ENCODE measurements at places on chromosomes 7 and 10.

GRCh38 chr7:22542669-22543068, 42.7 kb upstream of the STEAP1B start:
- no peak for DNase-seq

GRCh38 chr10:100154666-100155065, 31.2 kb downstream of the ERLIN1 start:
- no peak for DNase-seq

DNA sequence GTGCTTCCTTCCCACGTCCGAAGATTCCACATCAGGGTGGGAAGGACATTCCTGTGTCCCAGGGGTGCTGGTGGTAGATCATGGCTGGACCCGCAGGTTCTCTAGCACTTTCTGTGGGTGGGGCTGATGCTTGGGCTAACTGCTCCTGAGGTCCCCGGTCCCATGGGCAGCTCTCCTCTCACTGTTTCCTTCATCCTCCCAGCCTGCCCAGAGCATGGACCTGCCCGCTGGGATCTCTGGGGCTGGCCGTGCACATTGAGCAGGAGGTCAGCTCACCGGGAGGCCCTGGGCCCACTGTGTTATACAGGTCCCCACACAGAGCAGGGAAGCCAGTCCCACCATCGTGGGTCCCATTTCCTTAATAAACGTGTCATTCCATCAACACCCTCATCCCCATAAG, 502.3 kb downstream of the TCERG1L start:
- no peak for DNase-seq

GRCh38 chr10:8998751-8999150, 944.3 kb downstream of the GATA3 start:
- no peak for DNase-seq

DNA sequence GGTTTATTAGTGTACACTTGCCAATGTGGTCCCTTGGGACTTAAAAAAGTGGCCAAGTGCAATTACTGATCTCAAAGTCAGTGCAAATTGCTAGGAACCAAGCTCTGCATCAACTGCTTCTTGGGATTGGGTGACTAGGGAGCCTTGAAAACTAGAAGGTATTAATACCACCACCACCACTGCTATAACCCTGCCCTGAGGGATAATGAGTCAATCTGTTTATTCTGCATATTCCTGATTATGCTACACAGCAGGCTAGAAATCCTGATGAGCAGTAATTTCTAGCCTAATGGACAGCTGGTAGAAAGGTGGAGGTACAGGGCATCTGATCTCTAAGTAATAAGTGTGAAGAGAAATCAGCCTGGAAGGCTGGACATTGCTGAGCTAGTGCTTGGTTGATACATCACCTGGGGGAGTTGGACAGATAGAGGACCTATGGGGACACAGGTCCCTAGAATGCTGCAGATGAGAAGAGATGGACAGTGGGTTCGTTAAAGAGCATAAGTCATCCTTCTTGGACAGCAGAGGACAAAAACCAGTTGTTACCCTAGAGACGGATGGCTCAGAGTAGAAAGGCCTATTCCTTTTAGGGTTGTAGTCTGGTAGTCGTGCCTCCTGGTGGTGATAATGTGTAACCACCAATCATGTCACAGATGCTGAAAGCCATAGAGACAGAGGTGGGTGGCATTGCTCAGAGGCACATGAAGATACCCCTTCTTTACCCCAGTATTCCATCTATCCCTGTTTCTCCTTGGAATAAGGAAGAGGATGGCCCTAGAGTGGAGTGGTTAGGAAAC, 554.8 kb downstream of the SORCS1 start:
- DNase-seq, result no peak

- no peak for DNase-seq
Measured at GRCh38 chr10:88019753-88020152, 156.3 kb downstream of the PTEN start.

GRCh38 chr10:126198681-126199080, 189.6 kb downstream of the ADAM12 start:
- DNase-seq, result no peak

DNA sequence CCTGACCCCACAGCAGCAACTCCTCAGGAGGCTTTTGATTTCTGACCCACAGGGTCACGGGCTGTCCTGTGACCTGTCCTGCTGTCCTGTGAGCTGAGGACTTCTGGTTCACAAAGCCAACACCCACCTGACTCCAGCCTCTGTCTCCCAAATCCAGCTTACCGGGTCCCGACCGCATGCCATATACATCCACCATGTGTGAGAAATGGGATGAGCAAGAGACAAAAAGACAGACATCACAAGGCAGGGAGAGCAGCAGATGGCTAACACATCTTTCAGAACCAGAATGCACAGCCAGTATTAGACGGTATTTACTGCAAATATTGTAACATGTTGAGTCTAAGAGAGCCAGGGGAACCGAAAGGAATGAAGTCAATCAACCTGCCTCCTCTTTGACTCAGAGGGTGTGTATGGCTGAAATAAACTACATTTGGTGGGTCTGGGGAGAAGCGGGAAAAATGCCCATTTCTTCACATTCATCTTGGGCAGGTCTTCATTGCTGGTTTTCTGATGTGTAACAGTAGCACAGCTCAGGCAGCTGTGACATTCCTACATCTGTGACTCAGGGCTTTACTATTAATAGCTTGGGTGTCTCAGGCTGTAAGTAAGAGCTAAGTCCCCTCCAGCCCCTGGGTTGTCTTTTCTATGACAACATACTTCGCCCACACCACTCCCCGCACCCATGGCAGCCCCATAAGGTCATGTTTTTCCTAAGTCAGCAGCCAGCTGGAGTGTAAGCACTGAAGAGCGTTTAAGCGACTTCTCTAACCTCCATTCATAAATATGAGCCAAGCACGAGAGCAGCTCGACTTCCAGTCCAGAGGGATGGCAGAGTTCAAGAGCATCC, 25.0 kb downstream of the ABLIM1 start:
- DNase-seq, result no peak

GRCh38 chr10:12006671-12007070, 35.9 kb downstream of the UPF2 start:
- DNase-seq, result no peak

DNA sequence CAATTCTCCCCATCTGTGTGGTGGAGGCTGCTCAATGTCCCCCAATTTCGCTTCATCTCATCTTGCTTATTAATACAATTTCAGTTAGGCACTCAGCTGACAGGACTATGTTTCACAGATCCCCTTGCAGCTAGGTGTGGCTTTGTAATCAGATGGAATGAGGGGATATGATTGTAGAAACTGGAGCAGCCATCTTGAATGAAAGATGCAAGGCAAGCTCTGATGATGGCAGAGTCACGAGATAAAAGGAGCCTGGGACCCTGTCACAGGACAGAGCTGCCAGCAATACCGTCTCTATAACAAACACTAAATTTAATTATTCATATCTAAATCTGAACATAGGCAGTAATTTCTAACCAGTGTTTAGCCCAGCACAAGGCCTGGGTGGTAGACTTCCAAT, 991 bp upstream of the DLD start:
- DNase-seq, result no peak

DNA sequence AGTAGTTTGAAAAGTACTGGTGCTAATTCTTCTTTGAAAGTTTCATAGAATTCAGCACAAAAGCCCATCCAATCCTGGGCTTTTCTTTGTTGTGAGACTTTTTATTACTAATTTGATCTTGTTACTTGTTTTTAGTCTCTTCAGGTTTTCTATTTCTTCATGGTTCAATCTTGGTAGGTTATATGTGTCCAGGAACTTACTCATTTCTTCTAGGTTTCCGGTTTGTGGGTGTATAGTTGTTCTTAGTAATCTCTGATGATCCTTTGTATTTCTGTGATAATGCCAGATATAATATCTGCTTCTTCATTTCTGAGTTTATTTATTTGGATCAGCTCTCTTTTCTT, 147.5 kb downstream of the RTKN2 start:
- DNase-seq, result no peak

DNA sequence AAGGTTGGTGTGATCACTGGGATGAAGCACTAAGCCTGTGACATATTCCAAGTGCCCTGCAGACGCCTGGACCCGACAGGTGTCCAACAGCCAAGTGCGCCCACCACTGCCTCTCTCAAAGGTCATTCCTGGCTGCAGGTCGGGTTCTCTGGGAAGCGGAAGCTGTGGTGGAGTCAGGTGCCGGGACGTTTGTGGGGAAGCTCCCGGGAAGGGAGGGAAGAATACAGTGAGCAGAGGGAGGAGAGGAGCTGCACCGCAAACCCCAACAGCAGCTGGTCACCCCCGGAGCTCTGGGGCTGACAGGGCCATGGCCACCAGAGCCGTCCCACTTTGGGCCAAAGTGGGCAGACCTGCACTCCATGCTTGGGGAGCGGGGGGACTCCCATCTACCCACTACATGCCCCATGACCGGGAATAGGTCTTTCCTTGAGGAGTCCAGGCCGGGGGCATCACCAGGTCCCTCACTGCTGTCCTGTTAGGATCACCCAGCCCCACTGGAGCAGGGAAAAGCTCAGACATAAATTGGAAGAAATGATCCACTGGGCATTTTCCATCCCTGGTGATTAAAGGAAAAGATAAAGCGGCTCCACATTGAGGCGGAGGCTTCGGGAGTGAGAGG, 84.5 kb upstream of the PPP2R2D start:
- no peak for DNase-seq

- DNase-seq, result no peak
Measured at GRCh38 chr7:155585532-155585895, 39.2 kb upstream of the CNPY1 start.

- no peak for DNase-seq
Measured at GRCh38 chr10:128437786-128438345, 311.6 kb upstream of the MKI67 start.

DNA sequence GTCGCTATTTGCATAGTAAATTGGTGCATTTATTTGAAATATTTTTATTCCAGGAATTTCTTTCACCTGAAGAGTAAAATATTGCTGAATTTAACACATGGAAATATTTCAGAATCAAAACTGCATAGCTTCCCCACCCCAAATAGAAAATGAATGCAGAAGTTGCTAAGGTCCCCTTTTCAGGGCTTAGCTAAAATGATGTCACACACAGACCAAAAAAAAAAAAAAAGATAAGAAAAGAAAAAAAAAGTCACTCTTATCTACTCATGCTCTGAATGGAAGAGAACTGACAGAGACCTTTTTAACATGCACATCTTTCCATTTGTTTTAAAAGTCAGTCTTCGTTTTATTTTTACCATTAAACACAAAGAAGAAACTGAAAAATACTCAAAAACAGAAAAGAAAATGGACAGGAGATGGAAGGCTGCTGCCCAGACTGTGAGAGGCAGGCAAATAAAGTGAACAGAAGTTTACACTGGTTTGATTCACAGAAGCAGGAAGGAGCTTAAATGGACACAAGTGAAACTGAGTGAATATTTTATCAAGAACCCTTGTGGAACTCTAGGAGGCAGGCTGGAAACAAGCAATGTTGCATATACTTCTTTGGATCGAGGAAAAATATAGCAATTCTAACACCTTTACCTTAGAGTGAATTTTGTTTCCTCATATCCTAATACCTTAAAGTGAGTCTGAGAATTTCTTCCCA, 32.0 kb downstream of the PSMC2 start:
- no peak for DNase-seq

DNA sequence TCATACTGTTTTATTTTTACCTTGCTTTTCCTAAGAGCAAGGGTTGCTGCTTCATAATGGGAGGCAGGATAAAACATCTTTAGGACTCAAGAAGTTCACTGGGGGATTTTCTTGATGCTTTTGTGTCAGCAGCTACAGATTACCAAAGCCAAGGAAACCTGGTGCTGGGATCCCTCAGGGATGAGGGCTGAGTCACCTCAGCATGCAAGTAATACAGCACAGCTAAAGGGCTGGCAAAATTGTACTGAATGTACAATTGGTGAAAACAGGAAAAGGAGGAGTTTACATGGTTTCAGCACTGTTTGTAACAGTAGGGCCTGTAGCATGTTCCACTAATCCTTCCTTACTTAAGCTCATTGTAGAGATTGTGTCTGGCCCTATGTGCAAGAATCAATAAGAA, 1056.8 kb downstream of the SORCS1 start:
- no peak for DNase-seq

DNA sequence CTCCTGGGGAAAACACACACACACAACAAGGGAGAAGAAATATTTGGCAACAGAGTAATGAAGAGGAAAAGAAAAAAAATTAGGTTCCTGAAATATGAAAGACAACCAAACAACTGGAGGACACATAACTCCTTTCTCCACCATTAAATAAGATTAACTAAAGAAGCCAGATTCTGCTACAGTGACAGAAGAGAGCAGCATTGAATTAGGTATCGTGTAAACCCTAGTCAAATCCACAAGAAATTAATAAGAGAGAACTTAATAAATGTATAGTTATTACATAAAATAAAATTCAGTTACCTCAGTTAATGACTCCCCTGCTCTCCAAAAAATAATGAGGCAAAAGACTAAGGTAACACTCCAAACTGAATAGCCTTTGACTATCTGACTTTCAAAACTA, 306.7 kb downstream of the CRPPA start:
- DNase-seq, result no peak

DNA sequence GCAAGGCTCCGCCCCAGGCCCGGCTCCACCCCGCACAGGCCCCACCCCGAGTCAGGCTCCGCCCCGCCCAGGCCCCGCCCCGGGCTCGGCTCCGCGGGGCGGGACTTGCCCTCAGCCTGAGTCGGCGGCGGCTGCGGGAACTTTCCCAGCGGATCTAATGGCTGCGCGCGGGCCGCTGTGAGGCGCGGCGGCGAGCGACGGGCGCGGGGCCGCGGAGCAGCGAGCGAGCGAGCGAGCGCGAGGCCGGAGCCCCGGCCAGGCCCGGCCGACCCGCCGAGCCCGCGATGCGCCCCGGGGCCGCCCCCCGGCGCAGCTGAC, at the start of gene INPP5A:
Gene INPP5A, plus strand, starts transcription at position 104 of the 318 bp plus-strand sequence. CDS start 310 bp downstream, outside the sequence.
- DNase-seq, result no peak

Measured in hippocampal formation (tissue), 2 donors.